ENCODE measurements at places on chromosomes 6 and 20.

DNA sequence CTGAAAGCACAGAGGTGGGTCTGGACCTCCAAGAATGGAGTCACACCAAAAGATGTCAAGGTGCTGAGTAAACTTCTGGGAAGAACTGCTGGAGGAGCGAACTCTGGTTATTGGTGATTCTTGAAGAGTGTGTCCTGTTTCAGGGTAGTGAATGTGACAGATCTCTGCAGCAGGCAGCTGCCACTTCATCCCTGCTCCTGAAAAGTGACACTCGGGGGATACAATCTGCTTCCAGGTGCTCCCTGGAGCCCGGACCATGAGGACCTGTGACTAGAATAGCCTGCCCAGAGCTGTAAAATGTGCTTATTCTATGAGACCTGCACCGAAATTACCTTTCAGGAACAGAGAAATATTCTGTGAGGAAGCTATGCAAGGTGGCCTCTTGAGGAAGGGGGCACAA is 191.1 kb downstream of the FOXC1 start:
- DNase-seq, result peak; percentile 4

GRCh38 chr20:44959082-44959637 is 1.0 kb downstream of the TOMM34 start:
- DNase-seq, result peak; percentile 15

DNA sequence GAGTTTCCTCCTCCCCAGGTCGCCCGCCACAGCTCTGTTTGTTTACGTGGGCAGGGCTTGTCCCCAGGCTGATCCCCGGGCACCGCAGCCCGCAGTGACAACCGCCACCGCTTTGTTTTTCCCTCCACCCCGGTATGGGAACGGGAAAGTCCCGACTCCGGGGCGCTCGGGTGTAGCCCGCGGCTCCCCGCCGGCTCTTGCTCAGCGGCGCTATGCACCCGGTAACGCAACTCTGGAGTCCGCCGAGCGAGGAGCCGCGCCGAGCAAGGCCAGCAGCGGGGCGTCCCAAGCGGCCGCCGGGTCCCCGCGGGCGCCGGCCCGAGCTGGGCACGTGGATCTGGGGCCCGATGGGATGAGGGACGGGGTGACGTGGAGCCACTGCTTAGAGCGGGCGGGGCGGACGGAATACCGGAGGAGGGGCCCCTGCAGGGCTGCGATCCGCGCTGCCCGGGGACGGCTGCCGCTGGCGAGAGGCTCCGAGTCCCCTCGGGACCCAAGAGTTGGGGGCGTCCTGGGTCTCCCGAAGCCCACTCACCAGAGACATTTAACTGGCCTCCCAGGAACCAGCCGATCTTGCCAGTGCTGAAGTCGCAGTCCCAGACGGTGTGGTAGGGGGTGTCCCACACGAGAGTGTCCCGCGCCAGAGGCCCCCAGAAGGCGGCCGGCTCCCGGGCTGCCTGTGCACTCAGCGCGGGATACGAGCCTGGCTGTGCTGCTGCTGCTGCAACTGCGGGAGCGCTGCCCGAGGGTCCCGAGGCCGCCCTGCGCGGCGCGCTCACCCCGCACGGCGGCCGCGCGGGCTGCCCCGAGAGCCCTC is 497 bp downstream of the ACSS1 start:
- DNase-seq, result peak; percentile 86

DNA sequence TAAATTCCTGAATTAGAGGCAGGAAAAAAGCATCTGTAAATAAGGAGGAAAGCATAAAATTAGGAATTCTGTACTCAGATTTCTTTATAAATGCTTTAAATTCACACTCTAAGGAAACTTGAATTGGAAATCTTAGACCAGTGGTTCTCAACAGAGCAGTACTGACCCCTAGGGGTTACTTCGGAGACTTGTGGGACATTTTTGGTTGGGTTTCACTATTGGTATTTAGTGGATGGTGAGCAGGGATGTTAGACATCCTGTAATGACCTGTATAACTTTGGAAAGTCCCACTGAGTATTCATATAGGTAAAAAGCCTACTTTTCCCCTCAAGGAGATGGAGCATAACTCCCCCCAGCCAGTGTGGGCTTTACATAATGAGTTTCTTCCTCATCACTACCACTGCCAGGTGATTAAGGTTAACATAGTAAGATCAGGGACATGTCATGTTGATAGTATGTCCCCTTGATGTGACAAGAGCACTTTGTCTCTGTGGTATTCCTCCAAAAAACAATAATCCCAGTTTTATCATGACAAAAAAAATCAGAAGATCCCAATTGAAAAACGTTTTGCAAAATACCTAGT is 31.0 kb downstream of the GLO1 start:
- peak; percentile 19 for DNase-seq

DNA sequence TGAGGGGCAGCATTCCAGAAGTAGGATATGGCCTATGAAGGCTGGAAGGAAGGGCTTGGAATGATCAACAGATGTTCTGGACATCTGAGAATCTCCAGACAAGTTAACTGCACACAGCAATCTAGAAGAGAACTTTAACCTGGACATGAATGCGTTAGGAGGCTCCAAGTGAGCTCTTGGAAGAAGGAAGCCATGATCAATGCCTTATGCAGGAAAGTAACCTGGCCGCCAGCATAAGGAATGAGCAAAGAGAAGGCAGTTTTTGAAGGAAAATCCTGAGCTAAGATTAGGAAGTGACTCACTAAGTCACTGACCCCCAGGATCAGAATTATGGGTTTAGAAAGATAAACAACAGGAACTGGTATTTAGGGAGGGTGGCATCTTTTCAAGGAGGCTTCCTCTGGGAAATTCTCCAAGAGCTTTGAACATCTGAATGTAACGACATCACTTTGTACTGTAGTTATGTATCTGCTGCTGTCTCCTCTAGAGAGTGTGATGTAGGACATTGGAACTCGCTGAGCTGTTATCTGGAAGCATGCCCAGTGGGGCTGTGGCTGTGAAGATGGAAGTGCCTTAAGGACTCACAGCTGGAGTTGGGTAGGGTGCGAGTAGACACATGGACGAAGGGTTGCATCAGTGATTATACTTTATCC is 236.8 kb downstream of the PACRG start:
- DNase-seq, result peak; percentile 31

GRCh38 chr6:142280927-142281326 is 20.9 kb upstream of the ADGRG6 start:
- no peak for DNase-seq

DNA sequence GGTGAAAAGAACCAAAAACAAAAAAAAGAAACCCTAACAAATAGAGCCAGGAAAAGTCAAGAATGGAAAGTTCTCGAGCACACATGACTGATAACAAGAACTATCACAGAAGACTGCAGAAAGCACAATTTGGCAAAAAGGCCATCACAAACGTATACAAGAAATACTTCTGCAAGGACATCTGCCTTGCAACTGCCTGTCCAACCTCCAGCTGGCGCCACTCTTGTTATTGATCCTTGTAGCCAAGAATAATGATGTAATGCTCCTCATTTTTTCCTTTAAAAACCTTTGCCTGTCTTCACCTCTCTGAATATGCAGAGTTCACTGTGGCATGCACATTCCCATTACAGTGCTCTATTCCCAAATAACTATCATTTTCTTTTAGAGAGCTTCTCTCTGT is 87.9 kb upstream of the BMP5 start:
- DNase-seq, result no peak

DNA sequence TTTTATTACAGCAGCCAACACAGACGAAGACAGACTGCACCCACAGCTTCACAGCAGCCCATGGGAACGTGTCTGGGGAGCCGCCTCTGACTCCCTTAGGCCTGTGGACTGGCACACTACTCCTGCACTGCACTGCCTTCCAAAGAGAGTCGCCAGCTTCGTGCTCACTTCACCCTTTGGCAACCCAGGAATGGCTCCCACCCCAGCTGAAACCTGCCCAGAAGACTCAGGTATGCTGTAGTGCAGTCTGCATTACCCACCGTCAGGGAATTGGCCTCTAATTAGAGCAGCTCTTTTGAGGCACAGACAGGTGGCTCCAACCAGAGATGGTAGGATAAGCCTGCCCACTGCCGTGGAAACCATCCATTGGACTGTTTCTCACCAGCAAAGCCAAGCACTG is 39.9 kb upstream of the FRMD1 start:
- no peak for DNase-seq

DNA sequence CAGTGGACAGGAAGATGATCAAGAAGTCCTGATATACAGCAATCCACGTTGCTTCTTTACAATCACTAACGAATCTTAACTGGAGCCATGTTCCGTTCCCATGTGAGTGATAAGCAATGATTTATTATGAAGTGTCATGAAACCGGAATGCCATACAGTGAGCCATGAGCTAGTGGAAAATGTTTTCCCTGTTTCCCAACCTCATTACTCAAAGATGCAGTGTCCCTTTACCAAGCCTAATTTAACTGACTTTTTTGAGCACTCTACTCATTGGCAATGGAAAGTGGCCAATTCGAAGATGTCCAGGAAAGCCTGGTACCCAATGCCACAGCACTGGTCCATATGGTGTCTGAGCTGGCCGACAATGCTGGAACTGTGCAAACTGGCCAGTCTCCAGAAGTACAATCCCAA is 148.3 kb downstream of the ZNF217 start:
- no peak for DNase-seq

GRCh38 chr6:144415835-144416237 is 130.7 kb downstream of the UTRN start:
- no peak for DNase-seq

DNA sequence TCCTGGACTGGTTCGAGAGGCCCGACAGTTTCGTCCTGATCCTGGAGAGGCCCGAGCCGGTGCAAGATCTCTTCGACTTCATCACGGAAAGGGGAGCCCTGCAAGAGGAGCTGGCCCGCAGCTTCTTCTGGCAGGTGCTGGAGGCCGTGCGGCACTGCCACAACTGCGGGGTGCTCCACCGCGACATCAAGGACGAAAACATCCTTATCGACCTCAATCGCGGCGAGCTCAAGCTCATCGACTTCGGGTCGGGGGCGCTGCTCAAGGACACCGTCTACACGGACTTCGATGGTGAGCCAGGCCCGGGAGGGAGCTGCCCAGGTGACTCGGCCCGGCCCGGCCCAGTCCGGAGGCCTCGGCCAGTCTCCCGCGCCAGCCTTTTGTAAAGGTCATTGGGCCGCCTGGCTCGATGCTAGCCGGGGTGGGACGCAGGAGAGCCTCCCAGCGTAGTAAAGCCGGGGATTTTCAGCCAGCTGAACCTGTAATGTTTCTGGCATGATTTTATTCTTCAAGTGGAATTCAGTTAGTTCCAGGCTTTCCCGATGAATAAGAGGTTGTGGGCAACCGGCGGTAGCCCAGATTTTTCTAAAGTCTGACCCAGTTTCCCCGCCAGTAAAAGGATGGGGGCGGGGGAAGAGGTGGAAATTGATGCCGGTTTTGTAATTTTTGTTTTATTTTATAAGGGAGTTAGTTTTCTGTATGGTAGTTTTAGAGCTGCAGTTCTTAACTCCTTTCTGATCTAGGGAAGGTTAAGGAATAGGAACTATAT is 1.4 kb downstream of the PIM1 start:
- DNase-seq, result no peak
